Esophagus mucosa (tissue), 1 donor: ENCODE measurements at places on chromosomes 1 and 21. TPM values are rescaled to one million over a fixed set of nuclear protein-coding genes. Genes with fewer than 3 reads are reported as not detected.

The AIM2 gene
- 0.52 TPM for total RNA-seq

The TPTE gene
- not detected for total RNA-seq

The HHIPL2 gene
- total RNA-seq, result 0.08 TPM

DNA sequence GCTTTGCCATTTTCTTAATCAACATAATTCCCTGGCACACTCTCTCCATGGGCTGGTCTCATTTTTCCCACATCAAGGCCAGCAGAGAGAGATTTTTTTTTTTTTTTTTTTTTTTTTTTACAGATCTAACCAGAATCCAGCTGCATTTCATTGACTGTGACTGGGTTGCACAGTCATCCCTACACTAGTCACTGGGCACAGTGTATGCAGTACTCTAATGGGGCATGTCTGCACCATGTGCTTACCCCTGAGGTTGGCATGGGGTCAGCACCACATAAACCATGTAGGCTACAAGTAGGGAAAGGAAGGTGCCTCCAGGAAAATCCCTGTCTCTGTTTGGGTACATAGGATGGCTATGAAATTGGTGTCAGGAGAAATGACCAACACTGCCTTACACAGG, 64.1 kb upstream of the LRP8 start:
- ATAC-seq, result no peak

- ATAC-seq, result no peak
Observed at GRCh38 chr1:243495442-243496186, 239.8 kb downstream of the SDCCAG8 start.

The ALX3 gene
- not detected for total RNA-seq

DNA sequence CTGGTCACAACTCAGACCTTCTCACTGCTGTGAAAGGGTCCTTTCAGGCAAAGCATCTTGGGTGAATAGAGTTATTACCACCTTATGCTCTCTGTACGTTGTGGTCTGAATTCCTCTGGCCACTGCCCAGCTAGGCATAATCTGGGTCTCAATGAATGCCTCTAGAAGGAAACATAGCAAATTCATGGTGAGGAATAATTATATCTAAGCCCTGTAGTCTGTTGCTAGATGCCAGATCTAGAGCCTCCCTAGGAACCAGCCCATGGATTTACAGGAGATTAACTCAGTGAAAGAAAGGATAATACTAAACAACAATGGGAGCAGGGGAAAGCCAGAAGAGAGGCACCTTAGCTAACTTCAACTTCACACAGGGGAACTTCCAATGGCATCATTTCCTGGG, 2.4 kb upstream of the COL11A1 start:
- no peak for ATAC-seq

DNA sequence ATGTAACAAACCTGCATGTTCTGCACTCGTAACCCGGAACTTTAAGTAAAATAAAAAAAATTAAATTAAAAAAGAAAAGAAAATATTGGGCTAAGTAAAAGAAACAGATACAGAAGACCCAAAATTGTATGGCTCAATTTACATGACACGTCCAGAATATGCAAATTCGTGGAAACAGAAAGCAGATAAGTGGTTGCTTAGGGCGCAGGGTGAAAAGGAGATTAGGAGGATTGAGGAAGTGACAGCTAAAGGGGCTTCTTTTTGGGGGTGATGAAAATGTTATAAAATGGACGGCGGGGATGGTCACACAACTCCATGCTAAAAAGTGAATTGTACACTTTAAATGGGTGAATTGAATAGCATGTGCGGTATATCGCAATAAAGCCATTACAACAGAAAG, 27.4 kb upstream of the ZBTB21 start:
- no peak for ATAC-seq
